ENCODE measurements at places on chromosomes 5 and 9. TPM values are rescaled to one million over a fixed set of nuclear protein-coding genes. Genes with fewer than 3 reads are reported as not detected.
A peak's percentile ranks its signal among the peaks of the same experiment; 100 is the strongest.

The EQTN gene
- not detected for total RNA-seq

GRCh38 chr5:136070486-136071285 lies 41.9 kb downstream of the TGFBI start:
- DNase-seq, result no peak

GRCh38 chr9:133520121-133520835 lies 4.5 kb downstream of the MYMK start:
- no peak for DNase-seq

DNA sequence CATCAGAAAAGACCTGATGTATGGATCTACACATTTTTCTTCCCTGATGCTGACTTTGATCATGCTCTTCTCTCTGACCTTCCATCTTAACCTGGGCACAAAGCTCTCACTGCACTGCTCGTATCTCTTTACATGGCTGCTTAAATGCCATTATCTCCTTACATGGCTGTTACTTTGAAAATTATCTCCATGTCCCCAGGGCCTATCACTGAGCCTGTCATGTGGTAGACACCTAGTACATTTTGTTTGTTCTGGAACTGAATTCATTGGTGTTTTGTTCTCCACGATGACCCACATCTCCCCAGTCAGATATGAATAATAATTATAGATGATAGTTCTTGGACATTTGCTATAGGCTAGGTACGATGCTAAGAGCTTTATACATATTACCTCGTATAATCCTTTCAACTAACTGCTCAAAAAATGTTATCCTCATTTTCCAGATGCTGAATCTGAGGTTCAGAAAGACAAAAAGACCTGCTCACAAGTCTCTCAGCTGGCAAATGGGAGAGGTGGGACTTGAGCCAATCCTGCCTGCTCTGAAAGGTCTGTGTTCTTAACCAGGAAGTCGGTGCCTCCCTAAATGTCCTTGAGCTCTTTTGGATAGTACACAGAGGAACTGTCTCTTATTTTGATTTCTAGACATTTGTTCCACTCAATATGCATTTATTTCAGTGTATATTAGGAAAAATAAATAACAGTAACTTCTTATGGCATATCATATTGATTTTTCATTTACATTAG lies 9.8 kb upstream of the CPEB4 start:
- DNase-seq, result no peak

GRCh38 chr5:43150075-43150474 lies 29.4 kb downstream of the ZNF131 start:
- no peak for DNase-seq

GRCh38 chr5:158382473-158382872 lies 523.5 kb upstream of the CLINT1 start:
- DNase-seq, result peak; percentile 83

The TARS1 gene
- 266 TPM for total RNA-seq

DNA sequence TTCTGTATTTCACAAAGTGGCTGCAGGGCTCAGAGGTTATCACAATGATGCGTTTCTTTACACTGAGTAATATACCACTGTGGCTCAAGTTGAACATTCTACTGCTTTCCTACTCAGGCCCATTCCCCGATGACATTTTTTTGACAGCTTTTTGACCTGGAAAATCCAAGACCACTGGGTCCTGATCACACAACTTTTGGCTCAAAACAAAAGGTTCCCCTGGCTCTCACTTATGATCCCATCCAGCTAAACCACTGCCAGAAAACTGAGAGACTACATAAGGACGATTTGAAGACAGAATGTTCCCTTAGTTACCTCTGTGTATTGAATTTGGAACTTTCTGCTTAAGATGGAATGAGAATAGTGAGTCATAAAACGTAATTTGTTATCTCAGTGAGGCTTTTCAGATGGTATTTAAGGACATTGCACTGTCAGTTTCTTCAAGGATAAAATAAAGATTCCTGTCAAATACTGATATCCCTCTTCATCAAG lies 78.0 kb upstream of the FBXL7 start:
- no peak for DNase-seq

- DNase-seq, result no peak
Measured at GRCh38 chr9:136928591-136928990, 15.9 kb downstream of the FBXW5 start.

DNA sequence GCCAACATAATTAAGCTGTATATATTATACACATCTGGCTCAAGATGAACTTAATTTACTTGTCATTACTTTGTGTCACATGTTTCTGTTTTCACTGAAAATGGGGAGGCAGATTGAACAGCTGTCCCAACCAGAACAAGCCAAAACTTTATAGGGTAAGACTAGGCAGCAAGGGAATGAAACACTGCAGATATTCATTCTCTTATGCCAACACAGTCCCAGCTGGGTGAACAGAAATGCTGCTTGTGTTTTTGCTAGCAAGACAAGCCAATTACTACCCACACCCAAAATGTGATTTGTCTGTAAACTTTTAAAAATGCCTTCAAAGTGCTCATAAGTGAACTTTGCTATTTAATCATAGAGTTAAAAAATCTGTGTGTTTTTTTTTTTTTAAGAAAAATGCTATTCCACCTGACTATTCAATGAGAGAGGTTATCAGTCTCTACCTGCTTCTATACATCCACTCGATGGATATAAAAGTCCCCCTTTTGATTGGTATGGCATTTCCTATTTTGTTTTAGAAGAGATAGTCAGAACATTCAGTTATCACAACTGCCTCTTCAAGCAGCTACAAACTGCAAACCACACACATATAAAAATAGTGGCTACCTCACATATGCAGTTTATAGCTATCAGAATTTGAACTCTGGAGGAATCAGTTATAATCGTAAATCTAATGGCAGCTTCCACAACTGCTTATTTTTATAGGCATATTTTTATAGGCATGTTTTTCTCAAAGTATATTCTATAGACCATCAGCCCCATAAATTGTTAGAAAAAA lies 91.9 kb upstream of the PPP1R2B start:
- DNase-seq, result no peak

- DNase-seq, result no peak
Measured at GRCh38 chr9:21443849-21444625, 3.8 kb downstream of the IFNA1 start.

DNA sequence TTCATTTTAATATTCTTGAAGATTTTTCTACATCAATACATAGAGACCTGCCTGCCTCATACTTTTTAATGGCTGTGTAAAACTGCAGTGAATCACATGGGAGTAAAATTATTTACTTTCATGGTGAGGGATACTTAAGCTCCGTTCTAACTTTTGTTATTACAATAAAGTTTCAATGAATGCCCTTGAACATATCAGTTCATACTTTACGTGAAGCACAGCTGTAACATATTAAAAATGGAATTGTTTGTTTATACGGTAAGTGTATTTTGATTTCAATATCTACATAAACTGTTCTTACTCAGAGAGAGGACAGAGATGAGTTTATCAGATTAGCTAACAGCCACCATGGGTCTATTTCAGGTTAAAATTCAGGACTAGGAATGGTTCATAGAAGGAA lies 155.1 kb downstream of the NR3C1 start:
- no peak for DNase-seq

The LTC4S gene
- 9.1 TPM for total RNA-seq

- DNase-seq, result peak; percentile 69
Measured at GRCh38 chr9:21789541-21790037, 12.8 kb upstream of the MTAP start.

The PCSK5 gene
- 23.2 TPM for total RNA-seq

DNA sequence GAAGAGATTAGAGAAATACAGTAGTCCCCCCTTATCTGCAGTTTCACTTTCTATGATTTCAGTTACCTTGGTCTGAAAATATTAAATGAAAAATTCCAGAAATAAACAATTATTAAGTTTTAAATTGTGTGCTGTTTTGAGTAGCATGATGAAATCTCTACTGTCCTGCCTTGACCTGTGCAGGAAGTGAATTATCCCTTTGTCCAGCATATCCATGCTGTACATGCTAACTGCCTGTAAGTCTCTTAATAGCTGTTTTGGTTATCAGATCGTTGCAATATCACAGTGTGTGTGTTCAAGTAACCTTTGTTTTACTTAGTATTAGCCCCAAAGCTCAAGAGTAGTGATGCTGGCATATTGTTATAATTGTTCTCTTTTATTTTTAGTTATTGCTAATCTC lies 11.2 kb upstream of the JAK2 start:
- DNase-seq, result no peak

GRCh38 chr9:124776954-124777648 lies at the start of gene OLFML2A:
Gene OLFML2A (plus strand): TSS chr9:124777133. CDS start chr9:124777271, 138 bp downstream.
- no peak for DNase-seq

DNA sequence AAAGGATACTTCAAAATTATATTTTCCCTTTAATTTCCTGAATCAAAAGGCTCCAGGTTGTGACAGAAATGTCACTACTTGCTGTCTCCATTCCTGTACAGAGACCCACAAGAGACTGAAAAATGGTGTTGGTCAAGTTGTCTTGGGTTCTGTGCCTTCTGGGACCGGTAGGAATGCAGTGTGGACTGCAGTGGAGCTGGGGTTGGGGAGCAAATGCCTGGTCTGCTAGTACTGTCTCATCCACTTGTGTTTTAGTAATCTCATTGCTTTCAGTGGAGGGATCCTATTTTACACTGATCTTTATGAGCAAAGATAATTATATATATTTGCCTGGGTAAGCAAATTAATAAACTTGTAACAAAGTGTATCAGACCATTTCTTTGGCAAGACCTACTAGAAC lies 24.2 kb upstream of the CATSPER3 start:
- DNase-seq, result no peak

- DNase-seq, result no peak
Measured at GRCh38 chr5:67681703-67682102, 485.1 kb upstream of the CD180 start.

The ENTPD2 gene
- not detected for total RNA-seq

The GTF3C5 gene
- 121 TPM for total RNA-seq

GRCh38 chr9:76868897-76869296 lies 37.0 kb downstream of the PRUNE2 start:
- no peak for DNase-seq

DNA sequence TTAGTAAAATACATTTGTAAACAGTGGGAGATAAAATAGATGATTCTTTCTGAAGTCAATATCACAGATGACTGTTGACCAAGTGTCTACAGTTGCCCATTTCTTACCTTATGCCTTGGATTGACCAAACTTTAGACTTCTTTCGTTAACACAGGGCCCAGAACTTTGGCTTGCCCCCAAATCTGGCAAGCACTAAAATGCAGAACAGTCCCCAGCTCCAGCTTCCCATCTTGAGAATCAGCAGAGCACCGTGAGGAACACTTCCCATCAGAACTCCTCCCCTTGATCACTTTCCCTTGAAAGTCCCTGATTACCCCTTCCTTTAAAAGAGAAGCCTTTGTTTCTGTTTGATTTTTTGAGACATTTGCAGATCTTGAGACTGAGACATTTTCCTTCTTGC lies 1039.9 kb downstream of the TLE1 start:
- DNase-seq, result no peak

DNA sequence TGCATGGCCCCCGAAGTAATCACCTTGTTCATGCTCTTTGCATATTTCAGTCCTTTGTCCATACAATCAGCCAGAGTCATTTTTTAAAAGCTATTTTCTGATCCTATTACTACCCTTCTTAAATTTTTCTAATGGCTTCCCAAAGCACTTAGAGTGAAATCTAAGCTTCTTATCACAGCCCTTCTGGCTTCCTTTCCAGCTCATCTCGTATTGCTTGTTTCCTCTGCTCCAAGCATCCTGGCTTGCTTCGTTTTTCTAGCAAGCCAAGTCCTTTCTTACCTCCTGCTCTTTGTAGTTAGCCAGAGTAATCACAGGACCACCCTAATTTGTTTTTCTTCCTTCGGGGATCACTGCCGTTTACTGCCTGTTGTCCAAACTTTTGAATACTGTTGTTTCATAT lies 453.3 kb downstream of the KIF4B start:
- no peak for DNase-seq

GRCh38 chr9:77084094-77084493 lies 64.6 kb downstream of the FOXB2 start:
- no peak for DNase-seq

DNA sequence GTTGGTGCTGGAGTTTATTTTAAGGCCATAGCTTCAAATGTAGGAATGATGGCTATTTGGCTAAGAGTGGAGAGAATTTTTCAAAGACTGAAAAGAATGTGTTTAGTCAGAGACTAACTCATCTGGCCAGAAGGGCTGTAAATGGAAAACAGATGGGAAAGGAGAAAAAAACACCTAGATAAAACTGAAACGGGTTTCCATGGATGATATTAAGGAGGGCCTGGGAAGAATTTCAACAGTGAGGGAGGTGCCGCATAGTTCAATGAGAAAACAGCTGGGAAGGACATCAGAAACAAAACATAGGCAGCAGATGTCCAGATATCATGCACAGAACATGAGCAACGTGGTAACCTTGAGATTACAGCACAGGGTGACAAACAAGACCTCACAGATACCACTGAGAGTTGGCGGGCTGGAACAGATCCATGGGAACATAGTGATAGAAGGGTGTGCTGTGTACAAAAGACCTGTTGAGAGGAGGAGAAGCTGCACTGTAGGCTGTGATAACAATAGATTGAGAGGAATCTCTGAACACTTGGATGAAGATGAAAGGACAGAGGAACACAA lies 31.2 kb upstream of the RAD23B start:
- DNase-seq, result no peak

DNA sequence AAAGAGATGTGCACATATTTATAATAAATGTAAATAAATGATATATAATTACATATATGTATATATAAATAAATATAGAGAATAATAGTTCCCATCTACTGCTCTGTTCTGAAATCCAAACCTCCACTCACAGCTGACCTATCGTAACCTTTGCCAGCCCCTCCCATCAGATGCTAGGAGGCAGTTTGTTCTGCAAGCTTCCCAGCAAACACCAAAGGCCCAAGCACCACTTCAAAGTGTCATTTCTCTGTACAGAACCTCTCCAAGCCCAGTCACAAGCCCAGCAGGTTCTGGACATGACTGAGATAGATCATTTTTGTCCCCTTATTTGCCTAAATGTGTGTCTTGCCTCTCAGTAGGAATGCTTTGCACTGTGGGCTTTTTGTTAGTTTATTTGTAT lies 62.4 kb downstream of the MFAP3 start:
- DNase-seq, result no peak
